ENCODE measurements at places on chromosomes 7 and 10. TPM values are rescaled to one million over a fixed set of nuclear protein-coding genes. Genes with fewer than 3 reads are reported as not detected.

DNA sequence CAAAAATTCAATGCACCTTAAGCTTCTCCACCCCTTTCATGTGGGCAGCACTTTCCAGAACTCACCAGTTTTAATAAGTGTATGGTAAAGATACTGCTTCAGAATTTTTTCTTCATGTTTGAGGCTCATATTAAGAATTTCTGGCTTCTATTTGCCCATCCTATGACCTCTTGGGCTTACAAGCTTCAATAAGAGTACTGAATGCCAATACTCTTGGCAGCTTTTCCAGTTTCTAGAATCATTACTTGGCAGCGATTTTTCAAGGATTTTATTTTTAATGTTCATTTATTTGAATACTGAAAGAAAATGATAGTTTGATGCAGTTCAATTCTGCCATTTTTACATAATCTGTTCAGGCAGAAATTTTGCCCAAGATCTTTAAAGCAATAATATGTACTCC is 242.1 kb upstream of the KCND2 start:
- no peak for DNase-seq

- DNase-seq: peak; percentile 79
Observed at GRCh38 chr10:44300666-44301649, 83.9 kb downstream of the CXCL12 start.

- DNase-seq: no peak
Observed at GRCh38 chr7:52525772-52526341, 509.6 kb upstream of the POM121L12 start.

DNA sequence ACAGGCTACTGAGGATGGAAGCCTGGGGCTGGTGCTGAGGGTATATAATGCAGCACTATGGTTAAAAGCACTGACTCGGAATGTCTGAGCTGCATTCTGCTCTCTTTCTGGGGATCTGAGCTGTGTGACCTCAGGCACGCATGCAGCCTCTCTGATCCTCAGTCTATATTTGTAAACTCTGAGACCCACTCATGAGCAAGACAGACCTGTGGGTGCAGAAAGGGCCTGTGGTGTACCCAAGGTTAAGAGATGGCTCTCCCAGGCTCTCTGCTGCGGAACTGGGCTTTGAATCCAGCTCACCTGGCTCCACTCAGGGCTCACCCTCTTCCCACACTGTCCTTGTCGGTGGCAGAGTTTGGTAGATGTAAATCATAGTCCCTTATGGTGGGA is 89.9 kb downstream of the CHST15 start:
- no peak for DNase-seq

- DNase-seq: no peak
Observed at GRCh38 chr10:65413001-65413400, 1512.8 kb upstream of the LRRTM3 start.

DNA sequence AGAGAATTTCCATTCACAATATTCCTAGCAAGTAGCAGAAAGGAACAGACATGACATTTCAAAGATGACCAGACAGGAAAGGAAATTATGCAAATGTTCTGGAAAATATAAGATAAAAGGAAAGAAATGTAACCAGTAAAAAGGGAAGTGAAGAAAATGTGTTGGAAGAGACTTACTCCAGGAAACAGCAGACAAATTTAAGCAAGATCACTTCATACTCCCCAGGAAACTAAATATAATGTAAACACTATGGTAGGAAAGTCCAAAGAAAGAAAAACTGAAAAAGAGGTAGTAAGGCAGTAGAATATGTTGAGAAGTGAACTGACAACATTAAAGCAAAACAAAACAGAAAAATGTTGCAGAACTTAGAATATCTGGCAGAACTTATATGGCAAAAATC is 6.4 kb upstream of the ST8SIA6 start:
- DNase-seq: no peak

DNA sequence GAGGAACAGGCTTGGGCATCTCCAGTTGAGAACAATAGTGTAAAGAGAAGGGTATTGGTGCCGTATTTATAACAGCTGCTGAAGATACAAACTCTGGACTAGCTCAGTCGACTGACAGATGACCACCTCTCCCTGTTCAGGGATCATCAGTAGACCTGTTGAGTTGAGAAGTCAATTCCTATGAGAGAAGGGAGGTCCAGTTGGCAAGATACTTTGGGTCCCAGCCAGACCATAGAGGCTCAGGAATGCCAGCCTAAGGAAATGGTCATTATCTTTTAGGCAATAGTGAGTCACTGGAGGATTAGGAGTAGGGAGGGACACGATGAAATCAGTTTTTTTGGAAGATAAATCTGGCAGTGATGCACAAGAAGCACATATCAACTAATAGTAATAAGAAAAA is 202.9 kb downstream of the TRIL start:
- no peak for DNase-seq

DNA sequence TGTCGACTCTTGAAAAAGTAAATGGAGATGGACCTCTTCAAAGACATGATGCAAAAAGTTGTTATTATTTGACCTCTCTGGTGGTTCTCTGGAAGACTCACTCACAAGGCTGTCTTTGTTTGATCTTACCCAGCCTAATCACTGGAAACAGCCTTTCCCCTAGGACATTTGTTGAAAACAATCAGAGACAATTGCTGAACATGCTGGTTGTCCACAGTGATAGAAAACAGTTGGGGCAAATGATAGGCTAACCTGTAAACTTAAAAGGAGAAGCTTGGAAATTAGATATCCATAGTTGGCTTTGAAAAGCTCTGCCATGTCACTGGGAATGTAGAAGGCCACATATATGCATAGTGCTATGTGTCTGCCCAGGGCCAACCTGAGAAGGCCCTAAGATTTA is 22.9 kb upstream of the TES start:
- DNase-seq: no peak

GRCh38 chr7:32075612-32076011 is 5.4 kb upstream of the PDE1C start:
- no peak for DNase-seq

- no peak for DNase-seq
Observed at GRCh38 chr7:92708111-92709042, 118.2 kb upstream of the FAM133B start.

DNA sequence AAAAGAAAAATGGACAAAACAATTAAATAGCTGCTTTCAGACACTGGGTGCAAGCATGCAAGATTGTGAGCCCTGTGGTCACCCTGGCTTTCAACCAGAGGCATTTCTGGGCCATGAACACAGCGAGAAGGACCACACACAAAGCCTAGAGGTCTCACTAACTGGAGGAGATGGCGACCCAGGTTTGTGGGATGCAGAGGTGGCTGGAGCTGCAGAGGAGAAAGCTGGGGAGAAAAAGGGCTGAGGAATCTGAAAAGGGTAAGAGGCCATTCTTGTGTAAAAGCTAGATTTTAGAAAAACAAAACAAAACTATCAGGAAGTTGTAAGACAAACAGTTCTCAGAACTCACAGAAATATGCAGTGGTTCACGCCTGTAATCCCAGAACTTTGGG is 30.1 kb upstream of the PTPRN2 start:
- no peak for DNase-seq

GRCh38 chr7:131342864-131343442 is 15.3 kb downstream of the MKLN1 start:
- no peak for DNase-seq

DNA sequence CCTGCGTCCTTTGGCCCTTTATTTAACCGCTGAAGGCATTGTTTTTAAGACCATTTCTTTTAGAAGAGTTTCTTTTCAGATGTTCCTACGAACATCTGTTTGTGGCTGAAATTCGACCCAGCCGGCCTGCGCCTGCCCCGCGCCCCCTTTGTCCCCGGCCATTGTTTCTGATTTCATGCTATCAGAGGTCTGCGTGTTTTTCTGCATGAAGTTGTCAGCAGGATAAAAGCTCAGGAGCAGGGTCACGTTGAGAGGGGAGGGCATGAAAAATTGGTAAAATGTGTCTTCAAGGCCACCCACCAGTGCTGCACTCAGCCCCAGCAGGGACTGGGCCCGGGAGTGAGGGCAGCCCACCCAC is 43.1 kb downstream of the NKX6-2 start:
- DNase-seq: no peak

DNA sequence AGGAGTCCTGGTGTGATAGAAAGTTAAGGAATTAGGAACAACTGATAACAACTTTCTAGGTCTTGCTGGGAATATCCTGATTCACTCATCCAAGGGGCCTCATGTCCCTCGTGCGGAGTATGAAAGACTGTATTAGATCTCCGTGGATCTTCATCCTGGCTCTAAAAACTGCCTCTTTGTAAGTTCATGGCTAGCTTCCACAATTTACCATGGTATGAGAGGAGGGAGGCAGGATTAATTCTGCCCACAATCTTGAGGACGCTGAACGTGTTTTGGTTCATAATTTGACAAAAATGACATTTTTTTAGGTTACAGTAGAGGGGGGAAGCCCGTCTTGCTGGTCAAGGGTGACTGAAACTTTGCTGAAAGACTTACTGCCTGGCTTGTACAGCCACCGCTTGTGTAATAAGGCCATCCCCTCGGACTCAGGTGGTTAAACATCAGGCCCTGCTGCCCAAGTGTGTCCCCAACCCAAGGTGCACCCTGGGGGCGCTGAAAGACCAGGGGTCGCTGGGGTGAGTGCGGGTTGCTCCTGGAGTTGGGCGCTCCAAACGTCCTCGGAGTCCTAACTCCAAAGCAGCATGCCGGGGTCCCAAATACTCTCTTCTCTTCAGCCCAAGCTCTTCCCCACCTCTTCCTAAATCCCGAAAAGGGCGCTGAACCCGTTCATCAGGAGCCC is 733 bp downstream of the HIBADH start:
- no peak for DNase-seq

GRCh38 chr7:66142334-66142733 is 27.7 kb downstream of the CRCP start:
- DNase-seq: no peak

DNA sequence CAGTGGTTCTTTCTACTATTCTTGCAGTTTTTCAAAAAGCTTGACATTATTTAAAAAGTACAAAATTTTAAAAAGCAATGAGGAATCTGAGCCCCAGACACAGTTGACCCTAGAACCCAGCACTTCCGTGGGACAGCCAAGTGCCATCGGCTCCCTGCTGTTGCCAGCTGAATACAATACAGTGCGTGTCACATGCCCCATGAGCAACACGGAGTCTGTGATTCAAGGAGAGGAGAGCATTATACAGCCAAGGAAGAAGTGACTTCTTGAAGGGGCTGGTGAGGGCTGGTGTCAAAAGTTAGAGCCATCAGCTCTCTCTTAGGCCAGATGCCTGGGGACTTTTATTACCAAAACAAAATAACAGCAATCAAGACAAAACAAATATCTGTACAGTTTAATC is 123.0 kb upstream of the FGFR2 start:
- no peak for DNase-seq

GRCh38 chr10:101062232-101063049 is 652 bp downstream of the KAZALD1 start:
- DNase-seq: no peak

DNA sequence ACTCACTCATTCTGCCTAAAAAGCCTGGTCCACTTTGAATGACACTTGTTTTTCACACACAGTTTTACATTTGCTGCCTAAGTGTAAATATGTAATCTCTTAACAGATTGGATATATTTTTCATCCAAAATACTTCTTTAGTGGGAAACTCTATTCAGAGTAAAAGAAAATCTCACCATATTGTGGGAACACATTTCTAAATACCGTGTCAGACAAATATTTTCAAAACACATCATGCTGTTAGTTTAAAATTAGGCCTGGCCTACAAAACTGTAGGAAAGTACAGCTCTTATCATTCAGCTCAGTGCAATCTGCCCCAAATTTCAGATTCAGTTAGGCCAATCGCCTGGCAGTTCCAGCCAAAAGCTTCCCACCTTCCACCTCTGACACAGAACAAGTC is 849.8 kb downstream of the NXPH1 start:
- DNase-seq: no peak

- no peak for DNase-seq
Observed at GRCh38 chr10:90865401-90865800, 6.4 kb upstream of the RPP30 start.

The TRPV5 gene
- polyA plus RNA-seq: not detected

The PALD1 gene
- 11.3 TPM for polyA plus RNA-seq

The OPN1SW gene
- polyA plus RNA-seq: 0.11 TPM

The NUTM2A gene
- polyA plus RNA-seq: not detected

The UNCX gene
- polyA plus RNA-seq: not detected

Data from GM12878 (cell line).